EL (cell line): ENCODE measurements at places on chromosomes 6 and 20.

DNA sequence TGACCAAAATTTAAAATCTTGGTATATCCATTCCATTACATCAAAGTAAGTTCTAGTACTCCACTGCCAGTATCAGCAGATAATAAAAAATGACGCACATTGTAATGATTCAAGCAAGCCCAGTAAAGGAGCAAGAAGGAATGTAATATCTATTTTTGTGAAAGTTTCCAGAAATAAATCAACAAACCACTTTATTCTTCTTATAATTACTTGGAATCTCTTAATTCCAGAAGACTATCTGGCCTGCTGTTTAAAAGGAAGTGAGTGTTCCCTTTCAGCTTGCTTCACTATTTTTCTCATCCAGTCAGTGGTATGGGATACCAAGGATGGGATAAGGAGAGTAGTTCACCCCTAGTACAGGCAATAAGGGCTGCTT, 42.2 kb upstream of the DSE start:
- no peak for DNase-seq

GRCh38 chr20:59515013-59515905, 89.1 kb upstream of the PHACTR3 start:
- peak; percentile 65 for DNase-seq

GRCh38 chr20:63006540-63007359, at the start of gene BHLHE23:
BHLHE23 (minus strand) TSS chr20:63006964; CDS start chr20:63006774, 190 bp downstream.
- DNase-seq = no peak

- DNase-seq = no peak
Observed at GRCh38 chr20:16014436-16014835, 558.8 kb downstream of the KIF16B start.

- DNase-seq = no peak
Observed at GRCh38 chr20:51463998-51464397, 78.5 kb downstream of the NFATC2 start.

- no peak for DNase-seq
Observed at GRCh38 chr20:9399322-9399721, 115.1 kb upstream of the LAMP5 start.

DNA sequence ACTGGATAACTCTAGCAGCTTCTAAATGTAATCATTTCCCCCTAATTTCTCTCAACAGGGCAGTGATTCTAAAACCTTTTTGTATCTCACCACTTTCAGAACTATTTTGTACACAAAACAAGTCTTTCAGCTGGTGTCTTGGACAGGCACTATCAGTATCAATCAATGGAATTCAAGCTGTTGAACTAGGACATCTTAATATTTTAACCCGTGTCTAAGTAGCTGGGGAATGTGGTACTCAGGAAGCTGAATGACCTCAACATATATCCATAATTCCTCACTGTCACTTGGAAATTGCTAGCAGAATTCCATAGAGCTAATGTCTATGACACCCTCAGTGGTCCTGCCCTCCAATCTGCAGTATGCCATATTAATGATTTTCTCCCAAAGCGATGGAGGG, 24.5 kb downstream of the ADAT2 start:
- DNase-seq = peak; percentile 28
